ENCODE measurements at places on chromosomes 4 and X.

DNA sequence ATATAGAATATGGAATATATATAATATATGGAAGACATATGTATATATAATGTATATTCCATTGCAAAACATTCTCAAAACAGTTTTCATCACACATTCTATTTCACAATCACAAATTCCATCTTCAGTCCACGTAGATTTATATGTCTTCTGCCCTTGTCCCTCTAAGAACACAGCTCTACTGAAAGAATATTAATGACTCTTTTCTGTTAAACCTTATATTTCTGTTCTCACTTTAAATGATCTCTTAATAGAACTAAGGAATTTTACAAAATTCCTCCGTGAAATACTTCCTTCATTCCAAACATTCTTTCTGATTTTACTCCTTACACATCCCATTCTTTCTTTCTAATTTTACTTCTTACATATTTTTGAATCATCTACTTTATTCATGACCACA lies 1043.1 kb upstream of the PABPC4L start:
- DNase-seq: no peak

DNA sequence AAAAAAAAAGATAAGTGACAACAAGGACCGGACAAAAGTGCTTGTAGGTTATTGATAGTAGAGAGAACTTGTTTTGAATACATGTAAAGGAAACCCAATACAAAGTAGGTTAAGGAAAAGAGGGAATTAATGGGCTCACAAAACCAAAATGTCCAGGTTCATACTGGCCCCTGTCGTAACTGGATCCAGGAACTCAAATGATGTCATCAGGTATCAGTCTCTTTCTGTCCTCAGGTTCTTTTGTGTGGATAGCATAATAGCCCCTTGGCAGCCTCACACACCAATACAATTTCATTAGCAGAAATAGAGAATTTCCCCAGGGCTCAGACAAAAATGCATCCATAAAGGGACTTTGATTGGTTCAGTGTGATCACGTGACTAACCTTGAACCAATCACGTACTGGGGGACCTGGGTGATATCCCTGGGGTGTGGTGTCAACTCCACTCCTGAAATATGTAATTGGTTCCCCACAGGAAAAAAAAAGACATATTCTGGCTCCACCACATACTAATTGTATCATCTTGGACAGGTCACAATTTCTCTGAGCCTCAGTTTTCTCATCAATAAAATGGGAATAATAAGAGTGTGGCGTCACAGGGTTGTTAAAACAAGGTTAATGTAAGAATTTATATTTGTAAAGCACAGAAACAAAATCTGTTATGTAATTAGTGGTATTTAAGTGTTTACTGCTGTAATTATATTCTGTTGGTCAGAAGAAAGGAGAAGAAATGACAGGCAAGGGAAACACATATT lies 174.8 kb downstream of the PDGFRA start:
- DNase-seq: no peak

- no peak for DNase-seq
Measured at GRCh38 chr4:168999809-169000208, 10.2 kb downstream of the CBR4 start.

DNA sequence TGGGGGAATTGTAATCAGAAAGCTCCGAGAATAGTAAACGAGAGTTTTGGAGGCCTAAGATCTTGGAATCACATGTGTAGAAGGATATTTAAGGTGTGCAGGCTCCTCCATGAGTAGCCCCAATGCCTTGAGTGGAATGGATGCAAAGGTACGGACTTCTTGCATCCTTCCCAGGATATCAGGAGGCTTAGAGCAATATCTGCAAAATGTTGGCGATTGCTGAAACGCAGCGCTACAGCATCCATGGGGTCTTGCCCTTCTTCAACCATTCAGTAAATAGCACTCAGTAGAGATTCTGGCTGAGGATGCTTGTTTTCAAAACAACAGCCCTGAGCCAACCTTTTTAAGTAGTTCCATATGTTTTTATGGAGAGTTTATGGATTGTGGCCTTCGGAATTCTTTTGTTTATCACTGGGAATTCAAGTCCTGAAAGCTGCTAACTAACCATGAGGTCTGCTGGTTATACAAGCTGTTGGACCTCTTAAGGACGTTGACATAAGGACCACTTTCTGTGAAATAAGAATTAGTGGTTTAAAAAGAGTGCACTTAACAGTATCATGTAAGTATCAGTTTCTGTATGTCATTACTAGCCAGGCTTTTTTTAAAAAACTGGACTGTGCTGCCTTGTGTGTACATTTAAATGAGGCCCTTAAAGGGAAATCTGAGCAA lies 228.8 kb upstream of the PGRMC2 start:
- DNase-seq: no peak

DNA sequence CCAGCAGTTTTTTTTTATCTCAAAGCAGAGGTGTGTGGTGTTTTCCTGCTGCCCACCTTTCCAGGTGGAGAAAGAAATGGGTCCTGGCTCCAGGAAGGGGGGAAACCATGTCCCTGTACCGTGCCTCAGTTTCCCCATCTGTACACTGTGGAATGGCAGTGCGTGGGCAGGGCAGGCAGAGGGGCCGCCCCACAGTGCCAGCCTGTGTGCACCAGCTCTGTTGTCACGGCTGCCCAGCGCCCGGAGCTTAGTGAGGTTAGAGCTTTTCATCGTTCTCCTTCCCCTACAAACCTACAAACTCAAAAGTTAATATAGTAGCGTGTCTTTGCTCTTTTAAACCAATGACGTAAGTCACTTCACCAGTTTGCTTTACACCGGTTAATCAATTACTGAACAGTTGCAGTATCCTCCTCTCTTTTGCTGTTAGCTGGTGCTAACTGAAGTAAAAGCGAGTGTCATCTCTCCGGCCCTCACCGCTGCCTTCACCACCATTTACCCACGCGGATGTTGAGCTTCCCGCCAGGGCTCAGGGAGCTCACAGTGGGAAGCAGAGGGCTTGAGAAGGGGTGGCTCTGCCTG lies 114.8 kb upstream of the ADRA2C start:
- no peak for DNase-seq

- DNase-seq: no peak
Measured at GRCh38 chr4:118867311-118868067, 21.2 kb upstream of the SYNPO2 start.
